ENCODE measurements at places on chromosomes 1 and 21.

DNA sequence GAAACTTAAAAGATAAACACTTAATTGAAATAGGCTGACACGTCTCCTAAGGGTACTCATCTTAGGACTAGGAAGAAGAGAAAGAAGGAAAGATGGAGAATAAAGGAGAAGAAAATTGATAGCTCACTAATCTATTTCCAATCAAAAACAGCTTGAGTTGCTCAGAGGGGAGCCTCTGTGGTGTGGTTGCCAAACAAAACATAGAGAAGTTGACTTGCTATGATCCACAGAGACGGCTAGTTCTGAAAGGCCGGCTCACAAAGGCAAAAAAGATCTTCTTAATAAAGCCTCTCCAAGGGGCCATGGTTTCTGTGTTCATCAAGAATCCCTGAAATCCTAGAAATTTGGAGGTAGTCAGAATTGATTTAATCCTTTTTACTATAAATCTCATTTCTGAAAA is 644.1 kb downstream of the LMO4 start:
- DNase-seq, result no peak

- no peak for DNase-seq
These were observed 6.3 kb upstream of the CHI3L2 start for GRCh38 chr1:111221276-111221632.

DNA sequence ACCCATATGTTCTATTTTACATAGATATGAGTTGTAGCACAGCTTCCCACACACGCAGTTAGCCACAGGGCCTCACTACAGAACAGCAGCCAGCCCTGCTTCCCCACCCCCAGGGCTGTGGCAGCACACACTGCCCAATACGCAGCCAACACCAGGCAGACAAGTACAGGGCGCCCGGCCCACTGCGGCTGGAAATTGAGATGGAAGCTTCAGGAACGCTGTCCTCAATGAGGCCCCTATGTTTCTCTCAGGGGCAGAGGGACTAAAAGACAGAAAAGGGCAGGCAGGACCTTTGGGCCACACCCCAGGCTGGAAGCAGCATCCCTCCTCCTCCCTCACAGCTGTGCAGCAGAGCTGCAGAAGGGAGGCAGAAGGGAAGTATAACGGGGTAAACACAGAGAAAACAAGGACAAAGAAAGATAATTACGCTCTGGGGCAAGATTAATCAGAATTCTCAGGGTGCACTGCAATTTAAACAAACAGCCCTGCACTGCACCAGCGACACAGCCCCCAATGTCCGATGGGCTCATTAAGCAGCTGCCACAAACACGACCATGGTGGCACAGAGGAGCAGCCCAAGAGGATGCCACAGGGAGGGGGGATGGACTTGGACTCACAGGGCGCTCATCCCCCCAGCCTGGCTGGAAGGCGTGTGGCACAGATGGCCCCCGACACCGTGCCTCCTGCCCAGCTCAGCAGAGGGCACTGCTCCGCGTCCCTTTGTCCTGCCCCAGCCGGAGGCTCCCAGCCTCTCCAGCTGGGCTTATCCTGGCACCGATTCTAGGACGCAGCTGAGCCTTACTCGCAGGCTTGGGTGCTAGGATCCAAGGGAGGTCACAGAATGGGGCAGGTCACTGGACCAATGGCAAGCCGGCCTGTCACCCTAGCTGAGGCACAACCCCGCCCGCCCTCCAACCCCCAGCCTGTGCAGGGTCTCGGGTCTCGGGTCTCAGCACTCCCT is 14.2 kb downstream of the WDR4 start:
- no peak for DNase-seq

DNA sequence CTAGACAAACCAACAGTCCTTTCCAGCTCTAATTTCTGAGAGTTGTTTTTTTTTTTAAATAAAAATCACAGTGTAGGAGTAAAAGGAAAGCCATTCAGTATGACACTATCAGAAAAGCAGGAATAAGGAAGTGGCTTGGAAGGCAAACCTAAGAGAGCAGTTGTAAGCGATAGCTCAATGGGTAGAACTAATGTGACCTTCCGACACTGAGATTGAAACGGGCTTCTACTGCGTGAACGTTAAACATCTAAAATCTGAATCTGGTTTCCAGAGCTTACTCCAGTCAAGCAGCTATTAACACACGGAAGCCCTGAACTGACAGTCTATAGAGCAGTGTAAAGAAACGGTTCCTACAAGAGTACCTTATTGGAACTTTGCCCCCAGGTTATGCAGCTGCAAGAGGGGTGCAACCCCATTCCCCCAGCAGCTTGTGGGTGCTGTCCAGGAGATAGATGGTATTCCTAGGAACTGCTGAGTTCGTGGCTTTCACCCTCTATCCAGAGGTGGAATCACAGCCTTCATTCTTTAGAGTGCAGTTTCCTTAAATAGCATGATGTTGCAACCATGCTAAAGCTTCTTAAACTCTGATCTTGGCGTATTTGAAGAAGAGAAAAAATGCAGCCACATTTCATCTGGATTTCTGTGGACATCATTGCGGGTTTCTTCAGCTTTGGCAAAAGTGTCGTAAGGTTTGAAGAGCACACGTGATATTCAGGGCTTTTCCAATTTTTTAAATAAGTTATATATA is 3.3 kb upstream of the IRF2BP2 start:
- DNase-seq, result no peak

DNA sequence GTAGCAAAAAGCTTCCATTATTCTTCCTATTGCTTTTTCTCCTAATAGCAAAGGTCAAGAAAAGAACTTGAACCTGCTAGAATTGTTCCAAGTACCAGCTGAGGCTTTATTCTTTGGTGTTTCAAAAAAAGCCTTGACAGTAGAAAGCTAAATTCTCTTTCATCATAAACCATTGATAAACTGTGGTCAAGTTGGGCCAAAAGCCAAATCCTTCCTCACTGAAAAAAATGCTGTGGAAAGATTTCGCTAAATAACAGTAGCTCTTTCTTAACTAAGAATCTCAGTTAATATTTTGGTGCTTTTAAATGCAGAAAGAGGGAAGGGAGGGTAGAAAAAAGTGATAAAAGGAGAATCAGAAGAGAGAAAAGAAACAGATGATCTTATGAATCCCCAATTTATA is 14.0 kb upstream of the JAM2 start:
- no peak for DNase-seq

DNA sequence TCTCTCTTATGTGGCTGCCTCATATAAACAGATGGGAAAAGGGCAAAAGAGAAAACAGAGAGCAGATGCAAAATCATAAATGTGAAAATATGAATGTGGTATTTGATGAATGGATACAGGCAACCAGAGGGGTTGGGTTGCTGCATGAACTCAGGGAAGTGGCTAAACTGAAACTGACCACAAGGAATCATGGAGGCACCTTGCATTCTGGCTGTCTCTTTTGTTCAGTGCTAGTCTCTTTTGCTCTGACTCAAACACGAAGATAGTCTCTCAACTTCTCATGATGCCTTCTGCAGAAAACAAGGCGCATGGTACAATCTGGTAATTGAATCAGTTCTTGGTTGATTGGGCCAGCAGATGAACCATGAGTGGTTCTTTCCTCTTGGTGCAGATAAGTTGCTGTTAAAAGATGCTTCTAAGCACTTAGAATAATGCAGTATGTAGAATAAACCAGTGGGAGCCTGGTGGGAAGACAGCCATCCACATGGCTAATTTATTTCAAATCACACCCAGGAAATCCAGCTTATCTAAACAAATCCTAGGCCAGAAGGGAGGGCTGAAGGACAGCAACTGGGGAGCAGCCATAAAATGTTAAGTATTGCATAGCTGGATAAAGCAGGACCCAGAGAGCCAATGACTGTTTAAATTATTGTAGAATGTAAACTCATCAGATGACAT is 64.2 kb downstream of the HLX start:
- no peak for DNase-seq

DNA sequence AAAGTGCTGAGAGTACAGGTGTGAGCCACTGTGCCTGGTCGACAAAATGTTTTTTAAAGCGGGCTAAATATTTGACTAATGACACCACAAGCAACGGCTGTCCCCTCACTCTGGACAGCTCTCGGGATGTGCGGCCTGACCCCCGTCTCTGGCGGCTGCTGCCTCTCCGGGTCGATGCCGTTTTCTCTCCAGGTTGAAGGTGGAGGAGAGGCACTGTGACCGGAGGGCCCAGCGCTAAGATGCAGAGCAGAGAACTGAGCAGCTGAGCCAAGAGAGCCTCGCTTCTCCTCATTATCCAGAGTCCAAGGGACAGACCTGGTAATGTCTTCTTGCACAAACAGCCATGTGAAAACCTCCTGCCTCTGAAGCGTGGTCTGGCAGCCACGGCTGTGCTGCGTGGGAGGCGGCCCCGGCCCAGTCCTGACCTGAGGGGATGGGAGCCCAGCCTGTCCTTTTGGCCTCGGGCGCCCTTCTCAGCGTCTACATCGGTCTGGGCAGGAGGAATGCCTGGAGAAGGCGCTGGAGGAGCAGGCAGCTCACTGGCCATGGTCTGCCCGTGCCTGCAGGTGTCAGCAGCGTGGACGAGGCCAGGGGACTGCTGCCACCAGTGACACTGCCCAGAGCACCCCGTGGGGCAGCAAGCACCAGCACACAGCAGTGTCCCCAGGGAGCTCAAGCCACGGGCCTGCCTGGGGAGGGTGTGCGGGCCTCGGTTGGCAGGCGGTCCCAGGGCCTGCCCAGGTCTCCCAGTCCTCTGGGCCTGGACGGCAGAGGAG is 10.3 kb downstream of the MORN1 start:
- DNase-seq, result no peak

GRCh38 chr21:25175938-25176337 is 431.3 kb downstream of the MRPL39 start:
- no peak for DNase-seq

GRCh38 chr21:36973986-36974850 is 7.7 kb upstream of the HLCS start:
- DNase-seq, result no peak

GRCh38 chr1:21614419-21615115 is 54.6 kb downstream of the RAP1GAP start:
- no peak for DNase-seq

- DNase-seq, result no peak
These were observed 64.9 kb downstream of the MEF2D start for GRCh38 chr1:156435545-156436140.

DNA sequence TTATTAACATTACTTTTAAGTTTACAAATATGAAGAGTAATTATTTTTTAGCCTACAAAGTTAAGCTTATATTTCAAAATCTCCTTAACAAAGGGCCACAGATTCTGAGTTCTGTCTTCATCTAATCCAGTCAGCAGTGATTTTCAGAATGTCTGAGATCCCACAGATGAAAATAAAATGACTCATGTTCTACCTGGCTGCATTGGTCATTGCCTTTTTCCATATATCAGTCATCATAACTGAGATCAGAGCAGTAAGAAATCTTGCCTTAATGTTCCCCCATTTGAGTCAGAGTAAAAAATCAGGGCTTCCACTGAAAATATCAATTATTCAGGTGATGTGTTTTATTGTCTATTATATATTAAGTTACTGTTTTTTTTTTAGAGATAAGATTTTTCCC is 416.1 kb downstream of the MRPL39 start:
- no peak for DNase-seq

GRCh38 chr21:15645830-15646229 is 84.0 kb upstream of the USP25 start:
- no peak for DNase-seq

GRCh38 chr1:240962086-240962485 is 350.1 kb upstream of the GREM2 start:
- no peak for DNase-seq

GRCh38 chr1:232875536-232875935 is 70.3 kb downstream of the MAP10 start:
- DNase-seq, result no peak

- no peak for DNase-seq
These were observed 5.7 kb downstream of the GPR88 start for GRCh38 chr1:100543640-100544039.

DNA sequence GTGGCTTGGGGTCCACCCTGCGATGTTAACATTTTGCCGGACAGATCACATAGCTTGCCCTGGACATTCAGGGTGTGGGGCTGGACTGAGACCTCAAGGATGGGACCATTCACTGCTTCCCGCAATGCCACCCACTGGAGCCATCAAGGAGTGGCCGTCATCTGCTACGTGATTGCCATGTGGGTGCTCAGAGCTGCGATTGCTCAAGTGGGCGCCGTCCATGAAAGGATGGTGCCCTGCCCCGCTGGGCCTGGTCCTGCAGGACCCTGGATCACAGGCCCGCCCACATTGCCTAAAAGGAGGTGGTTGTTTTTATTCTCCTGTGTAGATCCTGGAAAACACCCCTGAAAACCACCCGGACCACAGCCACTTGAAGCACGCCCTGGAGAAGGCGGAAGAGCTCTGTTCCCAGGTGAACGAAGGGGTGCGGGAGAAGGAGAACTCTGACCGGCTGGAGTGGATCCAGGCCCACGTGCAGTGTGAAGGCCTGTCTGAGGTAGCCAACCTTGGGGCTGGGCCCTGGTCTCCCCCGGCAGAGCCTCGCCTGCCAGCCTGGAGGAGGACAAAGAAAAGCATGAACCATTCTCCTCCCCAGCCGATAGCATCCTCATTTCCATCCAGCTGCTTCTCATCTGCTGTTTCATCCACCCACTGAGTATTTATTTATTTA is 40.4 kb downstream of the ATP5PO start:
- DNase-seq, result no peak

- no peak for DNase-seq
These were observed 1554.8 kb downstream of the KCNT2 start for GRCh38 chr1:195053478-195053877.

DNA sequence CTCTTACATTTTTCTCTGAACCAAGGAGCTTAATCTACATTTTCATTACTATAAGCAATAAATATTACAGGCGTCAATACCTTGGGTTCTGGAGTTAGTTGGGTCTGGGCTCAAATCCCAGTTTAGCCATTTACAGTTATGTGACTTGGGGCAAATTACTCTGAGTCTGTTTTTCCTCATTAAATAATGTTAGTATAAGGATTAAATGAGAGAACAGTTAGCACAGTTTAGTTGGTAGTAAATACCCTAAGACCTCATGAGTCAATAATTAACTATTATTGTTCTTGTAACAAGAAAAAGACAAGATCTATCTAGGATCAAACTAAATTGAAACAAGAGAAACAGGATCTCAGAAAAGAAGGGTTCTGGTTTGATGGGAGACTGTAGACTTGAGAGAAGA is 4.6 kb downstream of the C1orf116 start:
- DNase-seq, result no peak

- DNase-seq, result no peak
These were observed 16.3 kb upstream of the CDK18 start for GRCh38 chr1:205488074-205488723.

- no peak for DNase-seq
These were observed 361.5 kb upstream of the ZP4 start for GRCh38 chr1:238252033-238252802.

- DNase-seq, result no peak
These were observed 30.1 kb downstream of the KCNJ15 start for GRCh38 chr21:38286739-38287471.

DNA sequence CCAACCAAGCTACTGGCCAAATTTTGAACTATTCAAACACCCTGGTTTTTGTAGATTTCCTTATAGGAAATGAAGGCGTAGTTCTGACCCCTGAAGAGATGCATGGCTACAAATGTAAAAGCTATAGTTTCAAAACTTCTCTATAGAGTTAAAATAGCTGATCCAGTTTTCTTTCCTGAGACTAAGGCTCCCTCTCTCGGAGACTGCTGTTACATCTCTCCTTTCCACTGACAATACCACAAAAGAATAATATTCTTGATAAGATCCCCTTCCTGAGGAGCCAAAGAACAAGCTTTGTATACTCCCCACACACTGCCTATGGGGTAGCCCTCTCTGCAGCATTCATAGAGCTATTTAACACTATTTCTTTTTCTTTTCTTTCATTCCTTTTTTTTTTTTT is 6.7 kb upstream of the CFAP126 start:
- DNase-seq, result no peak

Data from central memory CD8-positive, alpha-beta T cell (primary cell).